SJCRH30 (cell line): ENCODE measurements at places on chromosomes 7 and 10. TPM values are rescaled to one million over a fixed set of nuclear protein-coding genes. Genes with fewer than 3 reads are reported as not detected.

- H3K27me3 ChIP-seq, result no peaks in the 10 kb centered on the region
- no peaks in the 10 kb centered on the region for H3K4me1 ChIP-seq
- DNase-seq, result no peak
- H3K4me3 ChIP-seq, result no peak overlapping the region
- H3K27ac ChIP-seq, result no peak overlapping the region
- H3K36me3 ChIP-seq, result no peaks in the 10 kb centered on the region
These were observed 40.6 kb downstream of the CCDC172 start for GRCh38 chr10:116364868-116365267.

- no peak for DNase-seq
- no peak overlapping the region for H3K4me3 ChIP-seq
- H3K4me1 ChIP-seq, result no peaks in the 10 kb centered on the region
- H3K36me3 ChIP-seq, result no peaks in the 10 kb centered on the region
These were observed 976.9 kb upstream of the MBL2 start for GRCh38 chr10:53749439-53749838.

GRCh38 chr10:115657161-115657860, 564.1 kb downstream of the ATRNL1 start:
- peaks cover 4% of the 10 kb centered on the region; the same call in 1 of the 2 replicates for H3K4me1 ChIP-seq
- no peaks in the 10 kb centered on the region for H3K36me3 ChIP-seq
- peak overlapping the region; percentile 9; the same call in 1 of the 2 replicates for H3K27ac ChIP-seq
- no peak overlapping the region for H3K4me3 ChIP-seq

Gene ADIRF
- 0.34 and 0.68 TPM in 2 replicates for total RNA-seq

Gene PON1
- total RNA-seq, result 0.28 and 0.84 TPM in 2 replicates

Gene CYP2C19
- not detected in 2 replicates for total RNA-seq
